SK-N-SH (cell line): ENCODE measurements at places on chromosomes 4 and X. TPM values are rescaled to one million over a fixed set of nuclear protein-coding genes. Genes with fewer than 3 reads are reported as not detected.

Gene SPOCK3
- polyA plus RNA-seq, result not detected in 2 replicates

Gene MAGEE2
- not detected in 2 replicates for polyA plus RNA-seq

Gene ARR3
- not detected in 2 replicates for polyA plus RNA-seq

Gene FABP2
- not detected in 2 replicates for polyA plus RNA-seq

Gene KLHL34
- polyA plus RNA-seq, result not detected in 2 replicates

Gene SHROOM3
- 4.3 and 5.6 TPM in 2 replicates for polyA plus RNA-seq

Gene FGFBP1
- 0.11 and 0.13 TPM in 2 replicates for polyA plus RNA-seq

Gene RADX
- polyA plus RNA-seq, result not detected in 2 replicates

Gene OTC
- polyA plus RNA-seq, result not detected in 2 replicates

Gene NAP1L2
- 0.12 and 0.19 TPM in 2 replicates for polyA plus RNA-seq

Gene TBC1D19
- 4.2 and 6.8 TPM in 2 replicates for polyA plus RNA-seq

Gene TMEM150C
- polyA plus RNA-seq, result 1.0 and 1.3 TPM in 2 replicates

Gene NLGN4X
- polyA plus RNA-seq, result 0.05 and 0.31 TPM in 2 replicates

Gene ZNF41
- polyA plus RNA-seq, result 2.7 and 3.1 TPM in 2 replicates

Gene RGN
- polyA plus RNA-seq, result 0.05 and 0.06 TPM in 2 replicates

Gene EGF
- 0.89 and 2.4 TPM in 2 replicates for polyA plus RNA-seq

Gene CD40LG
- not detected in 2 replicates for polyA plus RNA-seq

Gene POU3F4
- not detected in 2 replicates for polyA plus RNA-seq

Gene ZDHHC15
- polyA plus RNA-seq, result 0.02 and 0.03 TPM in 2 replicates

Gene NDP
- polyA plus RNA-seq, result 0.13 and 0.16 TPM in 2 replicates

Gene XAGE2
- polyA plus RNA-seq, result 0.13 TPM in 1 of 2 replicates, not detected in the other

Gene RIPPLY1
- 0.08 TPM in 1 of 2 replicates, not detected in the other for polyA plus RNA-seq

Gene ZNF157
- 0.12 and 0.23 TPM in 2 replicates for polyA plus RNA-seq
